Stimulated activated naive B cell treated with anti-CD40 and anti-IgM and Interleukin-4, amounts not matched to agents 10 μg/mL and 1 μg/mL and 100 μg/mL, for 72 hours (primary cell): ENCODE measurements at places on chromosomes 6 and 20.

GRCh38 chr20:18796282-18796833, 17.2 kb upstream of the SCP2D1 start:
- no peak for DNase-seq

DNA sequence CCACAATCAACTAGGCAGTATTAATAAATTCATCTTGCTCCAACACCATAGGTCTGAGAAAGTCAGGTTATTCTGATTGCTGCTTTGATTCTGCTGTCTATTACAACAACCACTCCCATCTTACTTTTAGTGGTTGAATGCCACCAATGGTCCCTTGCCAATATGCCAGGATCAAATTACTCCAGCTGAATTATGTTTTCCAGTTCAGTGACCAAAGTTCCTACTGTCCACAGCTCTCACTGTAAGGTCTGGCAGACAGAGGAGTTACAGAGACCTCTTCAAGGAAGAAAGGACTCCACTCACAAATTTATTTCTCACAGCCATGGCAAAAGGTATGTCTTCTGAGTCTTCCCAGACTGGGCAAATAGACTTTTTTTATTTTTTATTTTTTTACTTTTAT, 557.0 kb downstream of the HAO1 start:
- DNase-seq, result no peak

DNA sequence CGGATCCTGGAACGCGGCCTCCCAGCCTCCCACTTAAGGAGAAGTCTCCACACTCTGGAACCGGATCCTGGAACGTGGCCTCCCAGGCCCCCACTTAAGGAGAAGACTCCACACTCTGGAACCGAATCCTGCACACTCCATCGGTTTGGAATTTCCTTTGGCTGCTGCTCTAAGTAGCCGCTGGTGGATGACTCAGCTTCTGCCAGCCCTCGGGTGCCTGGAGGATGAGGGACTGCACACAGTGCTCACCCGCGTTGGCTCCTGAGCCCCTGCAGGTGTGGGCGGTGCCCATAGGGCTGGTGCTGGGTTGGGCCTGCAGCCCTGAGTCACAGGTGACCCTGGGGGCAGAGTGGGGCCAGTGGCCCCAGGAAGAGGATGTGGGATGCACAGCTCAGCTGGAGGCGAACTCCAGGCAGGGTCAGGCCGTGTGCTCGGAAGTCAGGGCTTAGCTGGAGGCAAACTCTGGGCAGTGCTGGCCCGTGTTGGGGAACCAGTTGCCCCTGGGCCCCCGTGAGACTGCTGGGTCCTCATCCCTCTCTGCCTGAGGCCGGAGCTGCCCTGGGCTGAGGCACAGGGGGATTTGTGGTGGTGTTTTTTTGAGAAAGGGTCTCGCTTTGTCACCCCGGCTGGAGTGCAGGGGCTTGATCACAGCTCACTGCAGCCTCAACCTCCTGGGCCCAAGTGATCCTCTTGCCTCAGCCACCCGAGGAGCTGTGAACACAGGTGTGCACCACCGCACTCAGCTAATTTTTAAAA, 13.9 kb upstream of the TNFRSF6B start:
- no peak for DNase-seq

- no peak for DNase-seq
Measured at GRCh38 chr20:57525328-57526086, 567 bp upstream of the CTCFL start.

DNA sequence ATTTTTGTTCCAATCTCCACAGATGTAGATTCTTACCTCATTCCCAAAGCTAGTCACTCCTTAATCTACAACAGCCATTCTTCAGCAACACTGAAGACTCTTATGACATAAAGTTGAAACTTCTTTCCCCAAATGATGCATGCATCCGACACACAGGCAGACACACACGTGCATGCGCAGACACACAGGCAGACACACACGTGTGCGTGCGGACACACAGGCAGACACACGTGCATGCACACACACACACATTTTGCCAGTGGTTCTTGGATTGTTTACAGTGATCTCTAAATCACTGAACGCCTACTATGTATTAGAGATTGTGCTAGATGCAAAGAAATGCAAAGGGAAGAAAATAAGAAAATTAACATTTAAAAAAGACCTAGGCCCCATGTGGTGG, 9.0 kb upstream of the TRPC4AP start:
- DNase-seq, result no peak

DNA sequence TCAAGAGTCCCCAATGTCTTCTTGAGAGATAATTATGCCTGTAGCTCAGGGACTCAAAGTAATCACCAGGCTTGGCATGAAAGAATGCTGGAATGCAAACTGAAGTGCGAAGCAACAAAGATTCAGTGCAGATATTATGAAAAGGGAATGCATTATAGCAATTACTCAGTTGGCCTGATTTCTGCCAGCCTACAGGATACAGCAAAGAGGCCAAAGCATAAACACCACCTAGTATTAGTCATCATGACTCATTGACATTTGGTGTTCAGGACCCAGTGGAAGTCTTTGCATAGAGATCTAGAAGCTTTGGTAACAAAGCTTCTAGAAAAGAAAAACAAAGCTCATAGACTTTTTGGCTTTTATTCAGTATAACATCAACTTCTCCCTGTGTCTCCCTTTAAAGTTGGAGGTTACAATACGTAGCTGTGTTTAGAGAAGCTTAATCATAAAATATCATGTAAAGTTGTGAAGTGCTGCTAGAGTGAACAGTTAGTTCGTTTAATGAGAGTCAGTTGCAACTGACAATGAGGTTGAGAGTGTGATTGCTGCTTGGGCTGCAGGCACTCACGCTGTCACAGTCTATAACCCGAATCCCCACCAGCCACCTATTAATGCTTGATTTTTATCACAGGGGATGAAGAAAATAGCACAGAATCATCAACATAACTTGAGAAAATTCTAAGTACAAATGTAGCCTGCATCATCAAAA, 932.7 kb downstream of the TFAP2A start:
- no peak for DNase-seq

DNA sequence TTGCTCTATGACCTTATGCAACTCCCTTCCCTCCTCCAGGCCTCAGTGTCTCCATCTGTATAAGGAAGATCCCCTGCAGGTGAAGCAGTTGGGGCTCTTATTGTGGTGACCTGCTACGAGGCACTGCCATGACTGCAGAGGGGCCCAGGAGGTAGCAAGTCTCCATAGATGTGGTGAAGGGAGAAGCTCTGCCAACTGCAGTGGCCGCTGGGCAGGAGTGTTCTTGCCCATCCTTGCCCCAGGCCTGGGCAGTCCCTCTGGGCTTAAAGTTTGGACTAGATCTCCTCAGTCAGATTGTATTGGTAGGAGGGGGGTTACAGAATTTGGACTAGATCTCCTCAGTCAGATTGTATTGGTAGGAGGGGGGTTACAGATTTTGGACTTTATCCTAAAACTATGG, 12.2 kb downstream of the KCNK17 start:
- DNase-seq, result no peak

DNA sequence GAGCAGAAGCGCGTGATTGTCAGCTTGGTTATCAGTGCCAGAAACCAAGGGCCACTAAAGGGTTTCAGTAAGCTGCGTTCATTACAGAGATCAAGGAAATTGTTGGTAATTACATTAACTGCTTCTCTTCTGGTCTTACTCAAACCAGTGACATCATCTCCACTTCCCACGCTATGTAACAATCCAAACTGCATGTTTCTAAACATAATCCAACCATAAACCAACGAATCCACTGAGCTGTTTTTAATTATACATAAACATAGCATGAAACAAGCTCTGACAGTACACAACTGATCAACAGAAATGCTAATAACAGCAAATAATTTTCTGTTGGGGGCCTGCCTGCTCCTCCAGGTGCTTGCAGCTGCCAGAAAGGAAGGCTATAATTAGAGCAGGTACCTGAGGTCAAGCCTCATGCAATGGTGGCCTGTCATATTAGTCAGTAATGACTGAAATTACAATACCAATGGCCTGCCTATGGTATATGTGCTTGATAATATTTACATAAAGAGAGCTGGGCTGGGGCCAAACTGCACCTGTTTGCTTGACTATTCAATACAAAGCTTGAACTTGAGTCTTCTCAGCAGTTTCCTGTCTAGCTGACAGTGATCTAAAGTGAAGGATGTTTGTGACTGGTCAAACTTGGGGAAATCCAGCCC, 40.1 kb downstream of the ILRUN start:
- DNase-seq, result peak; percentile 50

DNA sequence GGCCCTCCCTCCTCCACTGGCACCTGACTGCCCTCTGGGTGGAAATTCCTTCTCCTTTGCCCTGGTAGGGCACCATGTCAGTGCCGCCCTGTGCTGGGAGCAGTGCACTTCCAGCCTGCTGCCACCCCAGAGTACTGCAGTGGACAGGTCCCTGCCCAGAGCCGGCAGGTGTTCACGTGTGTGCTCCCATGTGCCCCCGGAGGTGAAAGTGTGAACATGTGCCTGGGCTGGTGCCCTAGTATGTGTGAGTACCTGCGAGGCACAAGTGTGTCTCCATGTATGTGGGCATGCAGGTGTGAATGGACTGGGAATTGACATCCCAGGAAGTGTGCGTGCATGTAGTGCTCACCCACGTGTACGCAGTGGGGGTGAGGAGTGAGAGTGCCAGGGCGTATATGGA, 29.4 kb downstream of the SDCBP2 start:
- no peak for DNase-seq

- DNase-seq, result no peak
Measured at GRCh38 chr6:127796713-127797112, 104.1 kb downstream of the THEMIS start.

- DNase-seq, result peak; percentile 60
Measured at GRCh38 chr20:63653041-63653973, at the start of gene STMN3. Gene STMN3, minus strand, starts transcription at chr20:63653424. Its CDS starts 79 bp downstream, at chr20:63653345.

GRCh38 chr20:5180933-5181332, 54.1 kb downstream of the CDS2 start:
- DNase-seq, result no peak

DNA sequence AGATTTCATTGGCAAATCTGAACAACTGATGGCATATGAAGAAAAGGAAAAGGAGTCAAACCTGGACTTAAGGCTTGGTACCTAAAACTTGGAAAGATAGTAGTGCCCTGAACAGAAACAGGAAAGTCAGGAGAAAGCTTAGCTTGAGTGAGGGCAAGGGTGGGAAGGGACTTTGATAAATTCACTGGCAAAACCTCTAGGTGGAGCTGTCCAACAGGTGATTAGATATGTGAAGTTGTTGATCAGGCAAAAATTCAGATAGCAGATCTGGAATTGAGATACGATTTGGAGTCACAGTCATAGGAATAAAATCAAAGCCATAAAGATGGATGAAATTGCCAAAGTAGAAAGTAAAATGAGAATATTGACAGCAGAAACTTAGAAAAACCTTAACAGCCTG, 16.1 kb upstream of the ZNF292 start:
- DNase-seq, result peak; percentile 17

- no peak for DNase-seq
Measured at GRCh38 chr20:25739615-25740320, 43.1 kb upstream of the ZNF337 start.

DNA sequence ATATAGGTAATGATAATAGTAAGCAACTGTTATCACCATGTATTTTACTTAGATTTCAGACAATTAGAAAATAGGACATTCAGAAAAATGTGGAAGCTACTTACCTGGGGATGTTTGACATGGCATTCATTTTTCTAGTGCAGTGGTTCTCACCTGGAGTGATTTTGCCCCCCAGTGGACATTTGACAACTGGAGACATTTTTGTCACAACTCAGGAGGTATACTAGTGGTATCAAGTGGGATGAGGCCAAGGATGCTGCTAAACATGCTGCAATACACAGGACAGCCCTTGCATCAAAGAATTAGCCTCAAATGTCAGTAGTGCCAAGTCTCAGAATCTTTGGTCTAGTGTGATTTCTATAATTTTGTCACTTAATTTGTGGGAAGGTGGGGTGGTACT, 36.1 kb downstream of the NUS1 start:
- DNase-seq, result no peak

DNA sequence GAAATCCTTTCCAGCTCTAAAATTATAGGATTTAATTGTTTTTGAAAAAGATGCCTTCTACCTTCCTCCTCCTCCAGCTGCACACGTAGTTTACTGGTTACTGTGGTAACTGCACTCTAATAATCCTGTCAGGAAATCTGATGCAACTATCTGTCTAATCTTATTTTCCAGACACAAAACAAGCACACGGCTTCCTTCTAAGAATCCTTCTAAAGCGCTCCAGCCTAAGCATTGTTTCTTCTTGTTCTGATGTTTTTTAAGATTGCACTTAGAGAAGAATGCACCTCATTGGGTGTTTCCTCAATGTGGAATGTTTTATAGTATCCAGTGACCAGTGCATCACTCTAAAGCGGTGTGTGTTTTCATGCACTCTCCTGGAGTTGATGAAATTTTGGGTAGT, 63.6 kb downstream of the CARMIL1 start:
- no peak for DNase-seq

- DNase-seq, result no peak
Measured at GRCh38 chr20:62782893-62783278, 13.4 kb upstream of the MRGBP start.

DNA sequence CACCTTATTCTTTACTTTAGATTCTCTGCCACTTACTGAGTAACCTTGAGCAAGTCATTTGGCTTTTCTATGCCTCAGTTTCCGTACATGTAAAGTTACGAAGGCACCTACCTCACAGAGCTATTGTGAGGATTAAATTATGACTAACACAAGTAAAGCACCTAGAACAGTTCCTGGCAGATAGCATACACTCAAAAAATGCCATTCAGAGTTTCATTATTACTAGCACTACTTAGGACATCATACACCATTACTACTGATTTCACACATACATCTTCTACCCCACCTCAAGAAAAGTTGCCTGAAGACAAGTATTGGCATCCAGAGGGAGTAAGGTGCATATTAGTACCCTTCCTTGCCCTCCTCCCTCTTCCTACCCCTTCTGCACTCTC, 107.8 kb downstream of the OGFRL1 start:
- DNase-seq, result no peak

- DNase-seq, result no peak
Measured at GRCh38 chr6:146901940-146902816, 302.0 kb upstream of the STXBP5 start.

DNA sequence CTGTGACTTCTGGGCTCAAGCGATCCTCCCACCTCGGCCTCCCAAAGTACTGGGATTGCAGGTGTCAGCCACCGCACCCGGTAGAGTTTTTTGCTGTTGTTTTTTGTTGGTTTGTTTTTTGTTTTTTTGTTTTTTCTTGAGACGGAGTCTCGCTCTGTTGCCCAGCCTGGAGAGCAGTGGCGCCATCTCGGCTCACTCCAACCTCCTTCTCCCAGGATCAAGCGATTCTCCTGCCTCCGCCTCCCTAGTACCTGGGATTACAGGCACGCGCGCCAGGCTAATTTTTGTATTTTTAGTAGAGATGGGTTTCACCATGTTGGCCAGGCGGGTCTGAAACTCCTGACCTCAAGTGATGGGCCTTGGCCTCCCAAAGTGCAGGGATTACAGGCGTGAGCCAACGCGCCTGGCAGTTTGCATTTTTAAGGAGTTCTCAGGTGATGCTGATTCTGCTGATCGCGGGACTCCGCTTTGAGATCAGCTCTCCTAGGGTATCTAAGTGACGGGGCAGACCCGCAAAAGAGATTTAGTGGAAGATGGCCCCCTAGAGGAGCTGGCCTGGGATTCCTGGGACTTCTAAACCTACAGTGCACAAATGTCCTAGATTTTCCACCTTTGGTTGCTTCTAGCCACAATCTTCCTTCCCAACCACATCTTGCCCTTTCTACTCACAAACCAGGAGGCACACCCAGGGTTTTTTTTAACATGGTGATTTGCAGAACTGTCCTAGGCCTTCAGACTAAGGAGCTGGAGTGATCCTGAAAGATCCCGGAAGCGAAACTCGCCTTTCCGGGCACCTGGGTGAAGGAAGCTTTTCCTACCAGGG, 45.2 kb downstream of the DPPA5 start:
- DNase-seq, result no peak
